Stimulated activated CD4-positive, alpha-beta T cell treated with anti-CD3 and anti-CD28 coated beads, Interleukin-1b, Interleukin-23, amount 100 ng/mL, for 1 hour (primary cell): ENCODE measurements at places on chromosomes 13 and 19.

- no peak for DNase-seq
Measured at GRCh38 chr19:7902796-7903243, 857 bp upstream of the MAP2K7 start.

GRCh38 chr19:52226652-52227051 is 36.8 kb downstream of the PPP2R1A start:
- DNase-seq = no peak

GRCh38 chr19:21463449-21464105 is 41.8 kb upstream of the ZNF429 start:
- DNase-seq = no peak

DNA sequence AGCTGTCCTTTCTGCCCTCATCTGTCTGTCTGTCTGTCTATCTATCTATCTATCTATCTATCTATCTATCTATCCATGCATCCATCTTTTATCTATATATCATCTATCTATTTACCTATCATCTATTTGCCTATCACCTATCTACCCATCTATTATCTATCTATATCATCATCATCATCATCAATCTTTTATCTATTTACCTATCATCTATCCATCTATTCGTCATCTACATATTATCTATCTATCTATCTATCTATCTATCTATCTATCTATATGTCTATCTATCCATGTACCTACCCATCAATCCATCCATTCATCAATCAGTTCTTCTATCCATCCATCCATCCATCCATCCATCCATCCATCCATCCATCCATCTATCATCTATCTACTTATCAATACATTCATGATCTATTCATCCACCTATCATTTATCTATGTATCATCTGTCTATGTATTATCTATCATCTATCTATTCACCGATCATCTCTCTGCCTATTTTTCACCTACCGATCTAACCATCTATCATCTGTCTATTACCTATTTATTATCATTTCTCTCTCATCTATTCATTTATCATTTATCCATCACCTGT is 49.2 kb upstream of the ADGRE1 start:
- no peak for DNase-seq

DNA sequence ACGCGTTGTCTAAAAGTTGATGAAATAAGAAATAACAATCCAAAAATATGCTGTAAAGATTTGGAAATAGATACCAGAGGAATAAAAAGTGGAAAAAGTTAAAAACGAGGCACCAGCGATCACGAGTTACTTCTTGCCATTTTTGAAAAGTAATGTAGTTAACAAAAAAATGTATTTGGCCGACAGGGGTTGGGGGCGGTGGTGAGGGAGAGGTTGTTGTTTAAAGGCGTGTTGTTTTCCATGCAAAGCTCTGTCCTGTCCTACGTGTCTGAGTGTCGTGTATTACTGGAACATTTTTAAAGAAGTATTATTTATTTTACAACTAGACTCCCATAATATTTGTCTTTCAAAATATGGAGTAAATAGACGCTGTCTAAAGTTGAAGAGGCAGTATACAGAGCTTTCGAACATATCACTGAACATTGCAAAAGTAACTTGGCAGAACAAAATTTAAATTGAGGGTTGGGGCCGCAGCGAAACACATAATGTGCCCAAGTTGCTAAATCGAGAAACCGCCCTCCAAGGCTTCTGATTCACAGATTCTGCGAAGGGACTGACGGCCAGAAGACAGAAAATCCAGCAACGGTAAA is 823 bp downstream of the FBXO17 start:
- no peak for DNase-seq

DNA sequence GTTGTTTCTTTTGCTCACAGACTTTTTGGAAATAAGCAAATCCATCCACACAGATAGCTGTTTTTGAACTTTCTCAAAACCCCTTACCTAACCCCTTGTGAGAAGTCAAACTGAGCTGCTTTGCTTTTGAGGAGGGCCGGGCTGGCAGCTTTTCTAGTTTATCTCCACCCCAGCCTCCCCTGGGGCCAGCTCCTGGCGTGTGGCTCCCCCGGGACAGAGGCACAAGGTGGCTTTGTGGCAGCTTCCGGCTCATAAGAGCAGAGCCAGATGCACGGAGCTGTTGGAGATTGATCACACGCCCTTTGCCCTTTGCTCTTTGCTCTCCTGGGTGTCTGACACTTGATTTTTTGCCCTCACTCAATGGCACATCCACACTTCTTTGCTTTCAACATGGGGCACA is 24.9 kb upstream of the RNF113B start:
- DNase-seq = no peak
